ENCODE measurements at places on chromosomes 12 and 14.

DNA sequence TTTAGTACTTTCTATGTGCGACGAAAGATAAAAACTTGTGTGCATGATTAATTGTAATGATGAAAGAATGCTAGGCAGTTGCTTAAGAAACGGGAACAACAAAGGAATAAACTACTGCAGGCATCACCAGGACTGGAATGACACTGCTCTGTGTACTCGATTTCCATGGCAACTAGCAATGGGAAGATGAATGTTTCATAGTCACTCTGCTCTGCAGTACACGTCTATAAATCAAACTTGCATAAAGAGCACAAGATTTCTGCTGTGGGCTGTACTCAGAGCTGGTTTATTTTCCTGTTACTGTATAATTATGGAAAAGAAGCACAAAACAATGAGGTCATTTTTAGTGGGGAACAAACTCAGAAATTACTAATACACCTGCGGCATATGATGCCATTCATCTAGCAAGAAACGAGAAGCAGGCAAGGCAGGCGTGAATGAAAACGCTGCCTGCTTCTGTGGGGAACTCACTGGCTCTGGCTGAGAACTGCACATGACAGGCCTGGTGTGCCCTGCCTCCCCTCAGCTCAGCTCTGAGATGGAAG is 41.8 kb downstream of the EFCAB11 start:
- no peak for DNase-seq

DNA sequence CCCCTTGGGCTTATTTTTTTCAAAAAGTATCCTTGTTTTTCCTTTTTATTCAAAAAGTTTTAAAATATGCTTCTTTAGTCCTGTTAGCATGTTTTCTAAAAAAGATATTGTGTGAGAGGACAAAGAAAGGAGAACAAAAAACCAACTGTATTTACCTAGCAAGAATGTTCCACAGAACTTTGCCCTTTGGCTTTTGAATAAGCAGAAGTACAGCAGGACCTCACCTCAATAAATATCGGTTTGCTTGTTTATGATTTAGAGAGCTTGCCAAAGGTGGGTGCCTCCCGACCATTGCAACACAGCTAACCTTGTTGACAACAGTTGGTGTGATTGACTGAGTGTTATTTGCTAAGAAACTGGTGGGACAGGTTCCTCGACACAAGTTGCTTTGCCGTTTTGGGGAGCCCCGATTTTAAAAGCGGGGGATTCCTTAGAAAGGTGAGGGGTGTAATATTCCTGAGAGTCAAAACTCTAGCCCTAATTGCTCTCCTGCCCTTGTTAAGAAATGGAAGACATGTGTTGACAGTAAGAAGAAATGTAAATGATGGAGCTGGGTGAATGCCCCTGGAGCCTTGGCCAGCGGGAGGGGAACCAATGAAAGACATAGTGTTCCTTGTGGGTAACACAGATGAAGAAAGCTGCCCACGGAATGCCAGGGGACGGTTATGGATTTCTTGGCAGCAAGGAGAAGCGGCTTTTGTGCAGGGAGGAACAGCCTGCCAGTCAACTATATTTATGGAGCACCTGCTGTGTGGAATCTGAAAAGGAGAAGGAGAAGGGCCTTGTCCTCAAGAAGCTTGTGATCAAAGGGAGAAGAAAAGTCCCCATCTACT is 13.7 kb downstream of the MYBPC1 start:
- no peak for DNase-seq

- no peak for DNase-seq
Observed at GRCh38 chr12:51851413-51852124, 3.1 kb upstream of the FIGNL2 start.

- no peak for DNase-seq
Observed at GRCh38 chr12:13195785-13196129, 769 bp upstream of the EMP1 start.

- no peak for DNase-seq
Observed at GRCh38 chr14:95204705-95205104, 47.4 kb upstream of the DICER1 start.

GRCh38 chr12:23041774-23042173 is 416.8 kb downstream of the ETNK1 start:
- no peak for DNase-seq

DNA sequence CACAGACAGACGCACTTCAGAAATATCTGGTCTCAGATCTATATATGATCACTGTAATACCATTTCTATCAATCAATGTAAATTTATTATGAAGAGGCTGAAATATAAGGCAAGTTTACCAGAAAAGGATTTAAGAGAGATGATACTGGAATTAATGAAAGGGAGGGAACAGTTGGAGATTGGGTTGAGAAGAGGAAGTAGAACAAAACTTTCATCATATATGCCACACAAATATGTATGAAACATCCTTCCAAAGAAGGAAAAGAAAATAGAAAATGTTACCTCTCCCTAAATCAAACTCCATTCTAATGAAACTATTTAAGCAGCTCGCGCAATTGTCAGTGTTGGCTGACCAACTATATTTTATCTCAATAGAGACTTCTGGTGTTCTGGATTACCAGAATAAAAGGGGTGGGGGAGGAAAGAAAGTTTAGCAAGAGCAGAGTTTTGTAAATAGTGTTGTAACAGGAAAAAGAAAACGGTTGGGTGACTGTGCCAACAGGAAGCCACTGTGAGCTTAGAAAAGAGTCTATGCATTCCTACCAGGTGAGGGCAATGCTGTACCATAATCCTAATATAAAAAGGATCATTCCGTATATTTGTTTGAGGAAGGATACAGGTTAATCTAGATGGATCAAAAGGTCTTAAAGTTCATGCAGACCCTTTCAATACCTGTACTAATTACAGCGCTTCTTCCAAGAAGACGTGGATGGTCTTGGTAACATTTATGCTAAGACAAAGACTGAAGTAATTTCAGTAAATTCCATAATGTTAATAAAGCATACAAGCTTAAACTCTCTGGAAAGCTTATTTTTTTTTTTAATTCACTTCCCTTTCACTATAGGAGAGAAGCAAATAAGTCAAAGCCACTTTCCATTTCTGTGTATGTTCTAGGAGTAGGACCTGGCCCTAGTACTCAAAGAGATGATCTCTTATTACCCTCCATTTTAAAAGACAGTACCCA is 14.5 kb upstream of the LLPH start:
- no peak for DNase-seq

DNA sequence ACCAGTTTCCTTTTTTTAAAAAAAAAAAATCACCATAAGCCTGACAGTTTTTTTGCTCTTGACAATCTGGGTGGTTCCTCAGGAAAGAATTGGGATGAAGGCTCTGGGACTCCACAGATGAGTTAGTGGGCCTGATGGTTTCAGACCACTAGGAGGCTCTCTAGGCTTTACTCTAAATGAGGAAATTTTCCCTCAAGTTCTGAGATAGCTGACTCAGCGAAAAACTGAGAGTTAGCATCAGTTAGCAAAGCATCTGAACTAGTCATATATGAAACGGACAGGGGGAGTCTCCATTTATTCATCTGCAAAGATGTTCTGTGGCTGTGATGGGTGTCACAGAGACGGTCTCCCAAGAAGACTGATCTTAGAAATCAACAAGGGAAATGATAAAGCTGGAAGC is 314.3 kb upstream of the OR4E1 start:
- peak; percentile 15 for DNase-seq

DNA sequence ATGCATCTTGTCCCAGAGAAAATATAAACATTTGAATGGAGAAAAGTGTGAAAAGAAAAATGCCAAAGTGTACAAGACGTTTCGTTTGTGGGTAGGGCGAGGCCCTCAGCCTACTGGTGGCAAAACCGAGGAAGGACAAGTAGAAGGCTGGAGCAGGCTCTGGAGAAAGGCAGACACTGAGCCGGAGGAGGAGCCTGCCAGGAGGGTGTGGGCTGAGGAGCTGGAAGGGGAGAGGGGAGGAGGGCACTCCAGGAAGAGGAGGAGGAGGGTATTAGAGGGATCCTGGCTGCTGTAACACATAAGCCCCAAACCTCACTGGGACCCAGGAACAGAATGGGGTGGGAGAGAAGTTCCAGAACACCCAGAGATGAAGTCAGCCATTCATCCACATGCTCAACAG is 47.7 kb downstream of the CLMN start:
- no peak for DNase-seq

GRCh38 chr14:22556021-22556989 is 32.7 kb downstream of the DAD1 start:
- no peak for DNase-seq

- DNase-seq = no peak
Observed at GRCh38 chr12:53067074-53067992, 11.9 kb downstream of the SPRYD3 start.

DNA sequence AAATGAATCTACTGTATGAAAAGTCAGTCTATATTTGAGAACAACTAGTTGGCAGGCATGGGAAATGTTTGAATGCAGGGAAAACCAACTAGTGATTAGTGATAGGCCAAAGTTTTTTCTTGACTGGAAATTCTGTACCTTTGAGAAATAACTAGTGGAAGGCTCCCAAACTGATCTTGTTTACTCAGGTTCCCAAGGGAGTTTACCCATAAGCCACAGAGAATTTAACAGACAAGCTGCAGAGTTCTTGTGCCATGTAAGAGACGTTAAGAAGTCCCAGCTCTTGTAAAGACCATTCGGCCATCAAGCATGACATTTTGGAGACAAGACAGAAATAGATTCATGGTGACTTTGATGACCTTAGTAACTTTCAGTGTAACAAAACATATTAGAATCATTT is 1882.8 kb upstream of the SEL1L start:
- DNase-seq = no peak

DNA sequence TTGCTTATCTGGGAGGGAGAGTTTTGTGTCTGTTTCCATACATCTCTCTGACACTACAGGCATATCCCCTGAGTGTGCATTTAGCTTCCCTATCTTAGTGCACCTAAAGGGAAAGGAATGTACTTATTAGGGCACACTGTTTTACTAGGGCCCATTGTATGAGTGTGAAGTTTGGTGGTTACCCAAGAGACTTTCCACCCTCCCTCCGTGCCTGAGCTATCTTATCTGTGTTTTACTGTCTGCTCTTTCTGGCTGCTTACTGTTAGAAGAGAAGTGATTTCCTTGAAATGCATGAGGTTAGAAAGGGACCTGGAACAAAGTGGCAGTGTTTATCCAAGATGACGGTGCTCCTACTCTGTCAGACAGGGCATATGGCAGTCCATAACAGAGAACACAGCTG is 8.5 kb upstream of the SVOP start:
- no peak for DNase-seq

DNA sequence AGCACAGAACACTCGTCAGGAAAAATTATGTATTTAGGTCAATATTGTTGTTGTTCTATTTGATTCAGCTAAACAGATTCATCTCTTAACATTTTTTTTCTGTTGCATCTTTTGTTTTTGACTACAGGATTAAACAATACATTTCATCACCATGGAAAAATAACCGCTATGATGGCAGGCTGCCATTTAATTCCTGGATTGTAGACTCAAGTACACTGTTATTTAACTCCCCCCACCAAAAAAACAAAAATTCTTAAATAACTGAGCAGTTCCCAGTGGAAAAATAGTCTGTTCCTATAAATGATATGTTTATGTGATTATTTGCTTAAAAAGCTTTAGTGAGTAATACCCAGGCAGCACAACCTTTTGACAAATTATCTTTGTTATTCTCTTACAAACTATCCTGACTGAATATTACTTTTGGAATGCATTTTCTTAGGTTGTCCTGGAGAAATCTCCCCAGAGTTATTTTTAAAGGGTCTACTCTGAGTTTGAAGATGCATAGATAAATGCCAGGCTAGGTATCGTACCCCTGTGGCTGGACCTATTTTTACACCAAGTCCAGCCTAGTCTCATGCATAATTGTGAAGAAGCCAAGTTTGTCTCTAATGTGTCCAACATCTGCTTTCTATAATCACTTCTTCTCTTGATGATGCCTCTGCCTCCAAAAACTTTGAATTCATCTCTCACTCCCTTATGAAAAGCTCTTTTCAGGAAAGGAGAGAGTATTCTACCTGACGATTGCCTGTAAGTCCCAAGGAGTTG is 3.7 kb downstream of the KERA start:
- no peak for DNase-seq

DNA sequence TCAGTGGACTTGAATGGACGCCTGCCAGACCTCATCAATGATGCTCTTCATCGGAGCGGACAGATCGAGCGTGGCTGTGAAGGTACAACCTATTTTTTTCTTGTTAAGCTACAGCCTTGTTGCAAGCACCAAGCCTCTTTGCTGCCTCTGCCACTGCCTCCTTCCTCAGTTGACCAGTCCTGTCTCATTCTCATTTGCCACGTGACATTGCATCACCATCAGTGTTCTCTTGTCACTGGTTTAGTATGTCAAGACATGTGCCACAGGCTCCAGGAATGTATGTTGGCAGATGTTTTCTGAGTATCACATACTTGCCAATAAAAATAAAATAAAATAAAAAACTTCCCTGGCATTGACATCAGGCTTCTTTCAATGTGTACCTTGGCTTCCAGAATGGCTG is 798.1 kb downstream of the NRXN3 start:
- DNase-seq = no peak

- no peak for DNase-seq
Observed at GRCh38 chr12:3283137-3283680, 206.0 kb downstream of the TSPAN9 start.

GRCh38 chr12:106745181-106745745 is 29.2 kb upstream of the RIC8B start:
- DNase-seq = no peak

DNA sequence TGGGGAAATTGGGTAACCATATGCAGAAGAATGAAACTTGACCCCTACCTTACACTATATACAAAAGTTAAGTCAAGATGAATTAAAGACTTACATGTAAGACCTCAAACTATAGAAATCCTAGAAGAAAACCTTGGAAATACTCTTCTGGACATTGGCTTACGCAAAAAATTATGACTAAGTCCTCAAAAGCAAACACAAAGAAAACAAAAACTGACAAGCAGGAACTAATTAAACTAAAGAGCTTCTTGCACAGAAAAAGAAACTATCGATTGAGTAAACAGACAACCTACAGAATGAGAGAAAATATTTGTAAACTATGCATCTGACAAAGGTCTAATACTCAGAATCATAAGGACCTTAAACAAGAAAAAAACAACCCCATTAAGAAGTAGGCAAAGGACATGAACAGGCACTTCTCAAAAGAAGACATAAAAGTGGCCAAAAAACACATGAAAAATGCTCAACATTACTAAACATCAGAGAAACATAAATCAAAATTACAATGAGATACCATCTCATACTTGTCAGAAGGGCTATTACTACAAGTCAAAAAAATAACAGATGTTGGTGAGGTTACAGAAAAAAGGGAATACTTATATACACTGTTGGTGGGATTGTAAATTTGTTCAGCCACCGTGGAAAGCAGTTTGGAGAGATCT is 37.0 kb upstream of the CFAP54 start:
- no peak for DNase-seq

- DNase-seq = peak; percentile 33
Observed at GRCh38 chr14:58797010-58797429, 159.3 kb downstream of the DACT1 start.

All from nephron progenitor cell (in vitro differentiated cells).